ENCODE measurements at places on chromosomes 5 and 9.

DNA sequence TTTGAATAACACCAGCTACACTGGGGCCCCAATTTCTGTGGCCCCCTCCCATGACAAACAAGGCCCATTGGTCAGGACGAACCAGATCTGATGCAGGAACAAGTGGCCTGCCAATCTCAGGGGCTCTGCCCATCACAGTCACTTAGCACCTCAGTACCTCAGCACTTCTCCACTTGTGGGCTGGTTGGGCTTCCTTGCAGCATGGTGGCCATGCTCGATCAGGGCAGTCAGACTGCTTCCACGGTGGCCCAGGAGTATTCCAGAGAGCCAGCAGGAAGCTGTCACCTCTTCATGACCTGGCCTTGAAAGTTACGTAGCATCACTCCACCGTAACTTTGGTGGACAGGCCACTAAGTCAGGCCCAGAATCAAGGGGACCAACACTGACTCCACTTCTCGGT, 206.5 kb downstream of the AUH start:
- no peak overlapping the region for H3K4me3 ChIP-seq
- no peaks in the 10 kb centered on the region for H3K36me3 ChIP-seq
- H3K4me1 ChIP-seq, result peaks cover 6% of the 10 kb centered on the region
- no peaks in the 10 kb centered on the region for H3K27me3 ChIP-seq
- DNase-seq, result no peak

DNA sequence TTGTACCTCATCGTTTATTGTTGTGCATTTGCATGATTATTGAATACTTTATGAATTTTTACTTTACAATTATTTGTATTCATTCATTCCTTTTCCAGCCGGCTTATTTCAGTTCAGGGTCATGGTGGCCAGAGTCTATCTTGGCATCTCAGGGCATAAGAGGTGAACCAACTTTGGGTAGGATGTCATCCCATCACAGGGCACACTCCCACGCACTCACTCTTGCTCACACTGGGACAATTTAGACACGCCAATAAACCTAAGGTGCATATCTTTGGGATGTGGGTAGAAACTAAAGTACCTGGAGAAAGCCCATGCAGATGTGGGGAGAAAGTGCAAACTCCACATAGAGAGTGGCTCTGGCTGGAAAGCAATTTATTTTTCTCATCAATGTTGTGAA, 158.1 kb upstream of the MAST4 start:
- H3K27ac ChIP-seq, result no peak overlapping the region
- H3K4me1 ChIP-seq, result no peaks in the 10 kb centered on the region
- H3K4me3 ChIP-seq, result no peak overlapping the region
- H3K27me3 ChIP-seq, result no peaks in the 10 kb centered on the region

DNA sequence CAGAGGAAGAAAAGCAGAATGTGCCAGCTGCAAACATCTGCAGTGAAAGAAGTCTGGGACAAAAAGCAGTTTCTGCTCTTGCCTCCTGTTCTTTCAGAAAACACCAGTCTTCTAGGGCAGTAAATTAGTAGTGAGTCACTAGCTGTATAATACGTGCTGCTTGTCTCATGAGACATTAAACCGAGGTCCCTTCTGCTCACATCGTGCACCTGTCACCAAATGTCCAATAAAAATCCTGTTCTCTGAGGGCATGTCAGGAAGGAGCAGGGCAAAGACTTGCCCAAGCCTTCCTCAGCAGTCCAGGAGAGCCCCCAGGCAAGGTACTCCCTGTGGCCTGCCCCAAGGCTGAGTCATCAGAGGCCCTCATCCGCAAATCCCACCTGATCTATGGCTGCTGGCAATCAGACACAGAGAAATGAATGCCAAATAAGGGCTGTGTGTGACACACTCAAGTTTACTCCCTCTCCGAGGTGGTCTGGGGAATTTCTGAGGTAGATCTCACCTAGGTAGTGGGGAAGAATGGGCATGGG, 255.3 kb upstream of the SMARCA2 start:
- H3K36me3 ChIP-seq, result no peaks in the 10 kb centered on the region
- DNase-seq, result no peak
- H3K27ac ChIP-seq, result no peak overlapping the region
- H3K4me1 ChIP-seq, result no peaks in the 10 kb centered on the region
- H3K4me3 ChIP-seq, result no peak overlapping the region

GRCh38 chr9:88177371-88177770, 39.1 kb upstream of the SPATA31C2 start:
- DNase-seq, result no peak
- H3K4me1 ChIP-seq, result no peaks in the 10 kb centered on the region
- no peak overlapping the region for H3K4me3 ChIP-seq
- H3K36me3 ChIP-seq, result no peaks in the 10 kb centered on the region
- no peaks in the 10 kb centered on the region for H3K27me3 ChIP-seq
- H3K27ac ChIP-seq, result no peak overlapping the region

DNA sequence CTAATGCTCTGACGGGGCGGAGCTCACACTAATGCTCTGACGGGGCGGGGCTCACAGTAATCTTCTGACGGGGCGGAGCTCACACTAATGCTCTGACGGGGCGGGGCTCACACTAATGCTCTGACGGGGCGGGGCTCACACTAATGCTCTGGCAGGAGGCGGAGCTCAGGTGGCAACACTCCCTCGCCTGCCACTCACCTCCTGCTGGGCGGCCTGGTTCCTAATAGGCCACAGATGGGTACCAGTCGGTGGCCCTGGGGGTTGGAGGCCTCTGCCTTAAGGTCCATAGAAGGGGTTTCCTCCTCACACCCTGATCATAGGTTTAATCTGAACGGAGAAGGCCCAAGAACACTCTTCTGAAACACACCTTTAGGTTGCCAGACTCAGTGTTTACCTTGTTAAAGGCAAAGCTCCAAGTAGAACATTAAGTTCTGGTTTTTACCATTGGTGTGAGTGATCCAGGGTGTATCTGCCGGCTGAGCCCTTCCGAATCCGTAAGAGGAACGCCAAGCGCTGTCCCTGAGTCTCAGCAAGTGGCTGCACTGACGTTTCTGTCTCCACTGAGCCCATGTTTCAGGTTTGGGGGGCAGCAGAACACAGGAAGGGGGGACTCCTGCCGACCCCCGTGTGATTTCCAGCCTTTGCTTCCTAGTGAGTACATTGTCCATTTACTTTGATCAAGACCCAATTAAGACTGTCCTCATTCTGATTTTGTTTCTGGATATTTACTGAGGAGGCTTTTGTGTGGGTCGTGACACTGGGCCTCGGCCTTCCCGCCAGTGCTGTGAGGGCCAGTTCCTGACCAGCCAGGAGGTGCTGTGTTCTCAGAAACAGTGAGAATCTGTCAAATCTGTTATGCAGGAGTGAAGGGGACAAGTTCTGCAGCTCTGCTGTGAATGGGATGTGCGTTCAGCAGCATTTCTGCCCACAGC, 24.6 kb upstream of the LRRC14B start:
- no peaks in the 10 kb centered on the region for H3K27me3 ChIP-seq
- no peak overlapping the region for H3K27ac ChIP-seq
- H3K4me3 ChIP-seq, result no peak overlapping the region
- no peak for DNase-seq
- no peaks in the 10 kb centered on the region for H3K4me1 ChIP-seq
- H3K36me3 ChIP-seq, result no peaks in the 10 kb centered on the region

- H3K36me3 ChIP-seq, result no peaks in the 10 kb centered on the region
- no peaks in the 10 kb centered on the region for H3K27me3 ChIP-seq
These were observed 260.0 kb downstream of the TRPM3 start for GRCh38 chr9:70861376-70861775.

- no peak for DNase-seq
- peak overlapping the region; percentile 90 for H3K27ac ChIP-seq
- peak overlapping the region; percentile 95 for H3K4me3 ChIP-seq
These were observed 30.7 kb downstream of the EXOC3 start for GRCh38 chr5:473551-474192.

DNA sequence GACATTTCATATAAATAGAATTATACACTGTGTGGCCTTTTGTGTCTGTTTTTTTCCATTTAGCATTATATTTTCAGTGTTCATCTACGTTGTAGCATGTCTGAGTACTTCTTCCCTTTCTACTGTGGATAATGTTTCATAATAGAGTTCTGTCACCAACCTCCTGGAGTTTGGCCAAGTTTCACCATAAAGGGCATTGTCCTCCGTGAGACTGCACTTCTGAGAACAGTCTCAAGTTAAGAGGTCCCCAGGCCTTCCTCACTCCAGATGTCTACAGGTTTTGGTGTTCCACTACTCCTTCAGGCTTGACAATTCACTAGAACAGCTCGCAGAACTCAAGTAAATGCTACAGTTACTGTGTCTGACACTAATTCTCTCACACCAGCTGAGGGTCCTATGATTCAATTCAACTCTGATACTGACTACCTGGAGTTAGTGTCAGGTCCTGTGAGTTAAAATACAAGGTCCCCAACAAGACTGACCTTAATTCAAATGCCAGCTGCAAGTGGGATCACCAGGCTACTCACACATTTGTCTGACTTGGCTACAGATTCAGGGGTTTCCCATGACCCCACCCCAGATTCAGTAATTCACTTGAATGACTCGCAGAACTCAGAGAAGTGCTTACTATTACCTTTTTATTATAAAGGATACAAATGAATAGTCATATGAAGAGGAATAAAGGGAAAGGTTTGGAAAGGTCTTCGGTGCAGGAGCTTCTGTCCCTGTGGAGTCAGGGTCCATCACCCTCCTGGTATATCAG, 31.1 kb downstream of the SLC35A4 start:
- no peaks in the 10 kb centered on the region for H3K36me3 ChIP-seq
- H3K4me1 ChIP-seq, result peaks cover 6% of the 10 kb centered on the region
- DNase-seq, result no peak
- no peaks in the 10 kb centered on the region for H3K27me3 ChIP-seq

DNA sequence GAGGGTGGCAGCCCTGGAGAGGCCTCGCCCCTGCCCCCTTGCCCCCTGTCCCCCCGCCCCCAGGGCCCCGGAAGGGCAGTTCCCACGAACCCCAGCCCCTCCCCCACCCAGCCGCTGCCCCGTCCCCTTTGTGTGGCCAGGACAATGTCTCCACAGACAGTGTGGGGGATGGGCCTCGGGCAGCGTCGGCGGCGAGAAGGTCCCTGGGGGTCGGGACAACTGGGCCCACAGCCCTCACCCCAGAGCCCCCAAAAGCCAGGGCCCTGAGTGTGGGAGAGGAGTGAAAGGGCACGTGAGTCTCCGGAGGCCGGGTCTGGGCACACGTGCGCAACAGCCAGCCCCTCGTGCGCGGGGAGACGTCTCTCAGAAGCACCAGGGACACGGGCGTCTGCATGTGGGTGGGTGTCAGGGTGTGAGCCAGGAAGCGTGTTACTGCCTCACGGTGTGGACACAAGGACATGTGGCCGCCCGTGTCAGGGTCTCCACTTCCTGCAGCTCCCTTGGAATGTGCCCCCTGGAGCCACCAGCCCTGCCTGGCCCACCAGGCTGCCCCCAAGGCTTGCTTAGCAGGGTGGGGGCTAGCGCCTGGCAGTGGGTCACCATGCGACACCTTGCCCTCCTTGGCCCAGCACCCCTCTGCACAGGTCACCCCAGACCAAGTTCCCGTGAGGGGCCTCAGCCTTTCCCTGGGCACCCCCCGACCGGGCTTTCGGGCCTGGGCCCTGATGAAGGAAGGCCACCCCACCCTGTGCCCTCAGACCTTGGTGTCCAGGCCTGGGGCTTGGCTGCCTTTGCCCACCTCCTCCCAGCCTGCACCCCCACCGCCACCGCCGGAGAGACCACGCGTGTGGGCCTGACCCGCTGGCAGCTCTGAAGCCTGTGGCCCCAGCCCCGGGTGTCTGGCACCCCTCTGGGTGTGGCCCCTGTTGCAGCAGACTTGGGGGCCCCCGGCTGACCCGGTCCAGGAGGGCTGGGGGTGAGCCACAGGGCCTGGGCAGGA, 12.8 kb upstream of the NRARP start:
- no peak overlapping the region for H3K4me3 ChIP-seq
- H3K27ac ChIP-seq, result peak overlapping the region; percentile 94
- H3K27me3 ChIP-seq, result peaks cover 29% of the 10 kb centered on the region
- H3K4me1 ChIP-seq, result peaks cover 44% of the 10 kb centered on the region

DNA sequence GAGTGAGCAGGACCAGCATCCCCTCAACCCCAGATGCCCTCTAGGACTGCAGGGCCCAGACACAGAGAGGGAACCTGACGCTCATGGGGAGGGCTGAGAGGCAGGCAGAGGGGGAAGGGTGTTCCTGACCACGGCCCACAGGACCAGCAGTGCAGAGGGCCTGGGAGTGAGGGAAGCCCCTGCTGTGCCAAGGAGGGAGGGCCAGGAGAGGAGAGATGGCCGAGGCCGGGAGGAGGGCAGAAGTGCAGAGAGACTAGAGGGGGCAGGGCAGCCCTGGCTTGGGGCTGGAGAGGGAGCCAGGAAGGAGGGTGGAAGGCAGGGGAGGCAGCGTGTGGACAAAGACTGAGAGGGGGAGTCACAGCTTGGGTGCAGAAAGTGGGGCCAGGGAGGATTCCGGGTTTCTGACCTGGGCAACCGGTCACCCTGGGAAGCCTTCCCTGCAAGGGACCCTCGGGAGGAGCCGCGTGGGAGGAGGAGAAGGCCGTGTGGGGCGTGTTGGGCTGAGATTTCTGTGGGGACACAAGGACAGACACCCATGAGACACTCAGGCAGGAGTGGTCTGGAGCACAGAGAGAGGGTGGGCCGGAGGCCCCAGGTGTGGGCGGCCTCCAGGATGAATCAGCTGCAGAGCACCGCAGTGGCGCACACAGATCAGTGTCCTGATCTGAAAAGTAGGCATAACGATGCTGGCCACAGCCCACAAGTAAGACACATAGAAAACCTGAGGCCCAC, 117.5 kb downstream of the ADAMTS2 start:
- H3K4me3 ChIP-seq, result no peak overlapping the region
- no peaks in the 10 kb centered on the region for H3K4me1 ChIP-seq

DNA sequence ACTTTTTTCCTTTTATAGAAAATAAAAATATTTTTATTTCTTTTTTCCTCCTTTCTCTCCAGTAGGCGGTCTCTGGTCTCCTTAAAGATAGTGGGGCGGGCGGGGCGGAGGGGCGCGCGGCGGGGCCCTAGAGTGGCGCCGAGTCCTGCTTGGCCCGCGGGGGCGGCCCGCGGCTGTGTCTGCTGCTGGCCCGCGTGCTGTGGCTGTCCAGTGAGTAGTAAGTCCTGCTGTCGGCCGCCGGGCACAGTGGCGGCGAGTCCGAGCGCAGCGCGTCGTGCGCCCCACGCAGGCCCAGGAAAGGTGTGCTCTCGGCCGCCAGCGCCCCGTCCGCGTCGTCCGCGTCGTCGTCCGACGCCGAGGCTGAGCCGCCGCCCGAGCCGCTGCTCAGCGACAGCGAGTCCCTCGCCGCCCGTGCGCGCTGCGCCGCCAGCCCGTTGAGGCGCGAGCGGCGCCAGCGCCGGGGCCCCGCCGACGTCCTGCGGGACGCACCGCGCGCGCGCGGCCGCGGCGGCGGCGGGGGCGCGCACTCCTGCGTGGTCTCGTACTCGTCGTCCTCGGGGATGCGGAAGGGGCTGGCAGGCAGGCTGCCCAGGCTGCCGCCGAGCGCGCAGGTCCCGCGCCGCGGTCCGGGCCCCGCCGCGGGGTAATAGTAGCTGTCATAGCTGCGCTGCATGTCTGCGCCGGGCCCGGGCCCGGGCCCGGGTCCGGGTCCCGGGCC, 52.3 kb downstream of the PSD2 start:
- no peak overlapping the region for H3K27ac ChIP-seq
- DNase-seq, result no peak

DNA sequence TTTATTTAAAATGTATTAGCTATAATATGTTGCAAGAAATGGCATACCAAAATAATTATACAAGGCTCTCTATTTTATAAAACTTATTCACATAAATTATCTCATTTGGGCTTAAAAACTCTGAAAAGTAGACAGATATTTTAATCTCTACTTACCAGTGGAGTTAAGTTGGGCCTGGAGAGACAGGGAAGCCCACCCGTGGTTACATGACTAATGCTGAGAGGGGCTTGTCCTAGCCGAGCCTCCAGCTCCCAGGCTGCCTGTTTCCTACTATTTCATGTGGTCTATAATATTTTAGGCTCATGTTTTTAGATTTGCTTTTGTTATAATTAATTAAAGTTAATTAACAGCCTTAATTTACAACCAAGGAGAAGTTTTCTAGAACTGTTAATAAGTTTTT, 20.9 kb upstream of the ASPN start:
- H3K4me3 ChIP-seq, result no peak overlapping the region
- no peaks in the 10 kb centered on the region for H3K36me3 ChIP-seq
- peaks cover 46% of the 10 kb centered on the region for H3K4me1 ChIP-seq
- H3K27me3 ChIP-seq, result no peaks in the 10 kb centered on the region
- H3K27ac ChIP-seq, result no peak overlapping the region

Data from esophagus squamous epithelium (tissue), 5 donors.